NCI-H2029 treated with DMSO at 0.1 percent for 48 hours (cell line): ENCODE measurements at places on chromosomes 16 and 17.

DNA sequence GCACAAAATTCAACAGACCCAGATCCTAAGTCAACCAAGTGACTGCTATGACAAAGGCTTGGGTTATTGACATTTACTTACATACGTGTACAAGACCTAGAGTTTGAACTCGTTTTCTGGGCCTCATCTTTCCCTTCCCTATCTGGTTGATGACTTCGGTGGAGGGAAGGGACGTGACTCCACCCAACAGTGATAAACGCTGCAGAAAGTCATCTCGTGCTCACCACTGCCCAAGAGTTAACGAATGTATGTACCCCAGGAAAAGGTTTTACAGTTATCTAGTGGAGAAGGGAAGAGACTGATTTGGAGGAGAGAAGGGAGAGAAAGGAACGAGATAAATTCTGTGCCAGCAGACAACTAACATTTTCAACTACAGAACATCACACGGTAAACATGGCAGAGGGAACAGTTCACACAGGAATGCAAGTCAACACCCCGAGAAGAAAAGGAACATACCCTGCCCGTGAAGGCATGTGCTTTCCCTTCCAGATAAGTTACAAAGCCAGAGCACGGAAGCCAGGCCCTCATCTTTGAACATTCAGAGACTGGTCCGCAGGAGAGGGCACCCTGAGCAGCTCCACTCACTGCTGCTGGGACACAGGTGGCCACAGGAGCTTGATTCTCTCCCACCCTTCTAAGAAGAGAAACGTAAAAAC lies 13.9 kb upstream of the CYTH1 start:
- DNase-seq, result no peak

DNA sequence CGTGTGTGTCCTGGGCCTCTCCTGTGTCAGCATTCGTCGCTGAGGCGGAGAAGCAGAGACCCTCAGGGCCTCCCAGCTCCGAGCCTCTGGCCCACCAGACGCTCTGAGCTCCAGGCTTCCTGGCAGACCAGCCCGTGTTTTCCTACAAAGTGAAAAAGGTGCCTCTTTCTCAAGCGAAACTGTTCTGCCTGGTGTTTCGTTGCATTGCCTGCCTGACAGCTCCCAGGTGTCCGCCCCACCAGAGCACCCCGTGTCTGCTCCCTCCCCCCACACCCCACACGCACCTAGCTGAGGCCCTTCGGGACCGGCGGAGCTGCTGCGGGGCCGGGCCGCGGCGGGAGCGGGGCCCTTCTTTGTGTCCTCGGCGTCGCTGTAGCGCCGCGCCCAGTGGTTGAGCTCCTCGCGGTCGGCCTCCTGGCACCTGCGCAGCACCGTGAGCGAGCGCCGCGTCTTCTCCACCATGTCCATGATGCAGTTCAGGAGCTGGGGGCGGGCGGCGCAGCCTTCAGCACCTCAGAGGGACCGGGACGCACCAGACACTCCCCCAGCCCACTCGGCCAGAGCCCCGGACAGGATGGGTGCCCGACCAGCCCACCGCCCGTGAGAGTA lies 14.7 kb upstream of the PABPN1L start:
- no peak for DNase-seq

- no peak for DNase-seq
Observed at GRCh38 chr17:76394166-76394565, 9.8 kb downstream of the SPHK1 start.

DNA sequence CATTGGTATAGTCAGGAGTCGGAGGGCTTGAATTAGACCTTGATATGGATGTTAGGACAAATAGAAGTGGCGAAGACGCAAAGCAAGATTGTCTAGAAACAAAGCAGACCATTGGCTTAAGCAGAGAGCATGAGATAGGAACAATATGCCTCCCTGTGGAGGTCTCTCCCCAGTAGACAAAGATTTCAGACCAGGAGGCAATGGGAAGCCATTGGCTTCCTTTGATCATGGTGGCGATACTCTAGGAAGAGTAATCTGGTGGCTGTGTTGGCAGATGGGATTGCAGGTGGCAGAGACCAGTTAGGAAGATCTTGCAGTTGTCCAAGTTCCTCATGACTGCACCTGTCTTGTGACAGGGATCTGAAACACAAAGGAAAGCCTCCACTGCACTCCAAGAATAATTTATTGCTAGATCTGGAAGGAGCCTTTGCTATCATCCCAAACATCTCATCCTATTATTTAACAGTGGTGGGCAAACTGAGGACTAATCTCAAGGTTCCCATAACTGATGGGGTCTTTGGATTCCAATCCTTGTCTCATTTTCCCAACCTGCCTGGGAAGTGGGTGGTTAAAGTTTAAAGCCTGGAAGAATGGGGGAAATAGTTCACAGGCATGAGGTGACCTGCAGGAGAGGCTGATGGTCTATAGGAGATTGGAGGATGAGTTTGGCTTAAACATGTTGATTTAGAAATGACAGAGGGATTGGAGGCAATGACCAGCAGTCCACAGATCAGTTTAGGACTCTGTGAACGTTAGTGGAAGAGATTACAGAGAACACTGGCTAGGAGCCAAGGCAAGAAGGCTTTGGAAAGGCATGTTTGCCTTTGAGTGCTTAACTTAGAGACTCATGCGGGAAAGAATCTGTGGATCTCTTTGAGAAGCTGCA lies 37.0 kb downstream of the HLF start:
- no peak for DNase-seq

GRCh38 chr16:85306071-85306792 lies 194.0 kb upstream of the CIBAR2 start:
- no peak for DNase-seq

GRCh38 chr16:17426451-17426850 lies 44.3 kb downstream of the XYLT1 start:
- DNase-seq, result no peak

DNA sequence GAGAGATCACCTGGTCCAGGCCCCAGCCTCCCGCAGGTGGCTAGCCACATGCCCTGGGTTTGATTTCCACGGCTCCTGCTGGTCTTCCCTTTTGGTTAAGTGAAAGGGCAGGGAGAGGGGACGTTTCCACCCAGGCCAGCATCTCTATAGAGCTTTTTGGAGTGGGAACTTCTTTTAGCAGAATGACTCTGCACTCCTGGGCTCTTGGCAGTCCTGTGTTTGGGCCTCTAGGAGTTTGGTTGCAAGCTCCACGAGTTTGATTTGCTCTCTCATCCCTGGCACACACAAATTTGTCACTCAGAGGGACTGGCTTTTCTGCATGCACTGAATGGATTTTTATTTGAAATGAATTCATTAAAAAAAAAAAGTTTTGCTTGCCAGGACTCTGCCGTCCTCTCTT lies 32.8 kb downstream of the MSI2 start:
- no peak for DNase-seq

GRCh38 chr16:70467608-70468007 lies 13.2 kb downstream of the FCSK start:
- DNase-seq, result no peak

DNA sequence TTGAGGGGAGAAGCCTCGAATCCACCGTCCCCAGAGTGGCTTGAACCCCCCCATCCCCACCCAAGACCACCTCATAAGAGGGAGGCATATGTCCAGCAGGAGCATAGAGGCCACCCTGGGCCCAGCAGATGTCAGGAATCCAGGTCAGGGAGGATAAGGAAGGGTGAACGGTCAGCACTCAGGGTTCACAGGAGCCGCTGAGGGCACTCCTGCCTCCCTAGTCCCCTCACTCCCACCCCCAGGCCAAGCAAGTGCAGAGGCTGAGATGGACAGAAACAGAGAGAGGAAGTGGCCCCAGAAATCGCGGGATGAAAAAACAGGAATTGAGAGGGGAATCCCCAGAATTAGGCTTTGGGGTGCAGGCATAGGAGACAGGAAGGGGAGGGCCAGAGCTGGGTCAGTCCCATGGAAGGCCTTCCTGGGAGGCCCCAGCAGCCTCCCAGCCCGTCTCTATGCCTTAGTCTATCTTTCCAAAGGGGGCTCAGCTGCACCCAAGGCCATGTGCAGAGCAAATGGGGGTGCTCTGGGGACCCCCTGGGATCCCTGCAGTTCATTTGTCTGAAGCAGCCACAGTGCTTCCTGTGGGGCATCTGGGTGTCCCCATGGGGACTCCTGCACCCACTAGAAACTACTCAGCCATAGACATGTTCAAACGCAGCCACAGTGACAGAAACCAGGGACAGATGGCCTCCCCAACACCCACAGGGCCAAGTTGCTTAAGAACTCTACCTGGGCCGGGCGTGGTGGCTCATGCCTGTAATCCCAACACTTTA lies 1.7 kb downstream of the CMTM3 start:
- DNase-seq, result no peak

DNA sequence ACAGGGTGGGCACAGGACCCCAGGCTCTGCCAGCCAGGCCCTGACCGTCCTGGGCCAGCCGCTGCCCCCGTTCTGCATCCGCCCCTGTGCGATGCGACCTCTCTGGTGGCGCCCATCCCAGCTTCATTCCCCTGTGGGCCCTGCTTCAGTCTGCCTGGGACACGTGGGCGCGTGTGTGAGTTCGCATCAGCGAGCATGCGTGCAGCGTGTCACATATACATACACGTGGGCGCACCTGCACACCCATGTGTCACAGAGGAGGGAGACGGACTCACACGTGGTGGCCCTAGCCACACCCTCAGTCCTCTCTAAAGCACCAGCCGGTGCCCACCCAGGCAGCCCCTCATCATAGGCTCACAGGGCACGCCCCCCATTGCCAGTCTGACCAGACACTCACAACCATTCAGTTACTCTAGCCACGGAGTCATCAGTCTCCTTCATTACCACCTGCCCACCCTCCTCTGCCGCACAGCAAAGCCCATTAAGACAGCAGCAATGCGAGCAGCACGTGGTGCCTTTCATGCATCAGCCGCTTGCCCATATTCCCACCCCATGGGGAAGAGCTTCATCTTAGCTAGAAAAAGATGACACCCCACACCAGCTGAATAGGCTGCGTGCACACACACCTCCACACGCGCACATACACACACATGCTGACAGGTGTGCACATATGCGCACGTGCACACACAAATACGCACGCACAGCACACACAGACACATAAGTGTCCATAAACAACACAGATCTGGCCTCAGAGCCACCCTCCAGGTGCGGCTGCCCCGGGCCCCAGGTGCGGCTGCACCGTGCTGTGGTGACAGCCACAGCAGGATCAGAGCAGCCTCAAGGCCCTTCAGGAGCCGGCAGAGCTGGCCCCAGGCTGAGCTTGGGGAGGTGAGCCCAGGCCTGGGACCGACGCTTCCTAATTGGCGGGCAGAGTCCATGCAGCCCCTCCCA lies 9.5 kb upstream of the CDH15 start:
- DNase-seq, result no peak

- DNase-seq, result no peak
Observed at GRCh38 chr17:81539961-81540675, 11.9 kb downstream of the FSCN2 start.

- no peak for DNase-seq
Observed at GRCh38 chr16:67260426-67261063, 11.8 kb downstream of the SLC9A5 start.

DNA sequence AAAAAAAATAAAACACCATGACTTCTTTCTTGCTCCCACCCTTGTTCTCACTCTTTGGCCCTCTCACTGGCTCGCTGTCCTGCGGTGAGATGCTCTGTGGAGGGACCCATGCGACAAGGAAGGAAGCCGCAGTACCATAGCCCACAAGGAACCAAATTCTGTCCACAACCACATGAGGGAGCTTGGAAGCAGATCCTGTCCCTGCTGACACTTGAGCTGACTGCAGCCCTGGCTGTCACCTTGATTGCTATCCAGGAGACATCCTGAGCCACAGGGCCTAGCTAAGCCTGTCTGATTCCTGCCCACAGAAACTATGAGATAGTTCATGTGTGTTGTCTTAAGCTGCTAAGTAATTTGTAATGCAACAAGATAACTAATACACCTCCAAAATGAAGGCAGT lies 4.8 kb upstream of the MT2A start:
- DNase-seq, result no peak

GRCh38 chr17:68054296-68054900 lies 18.9 kb downstream of the KPNA2 start:
- no peak for DNase-seq

DNA sequence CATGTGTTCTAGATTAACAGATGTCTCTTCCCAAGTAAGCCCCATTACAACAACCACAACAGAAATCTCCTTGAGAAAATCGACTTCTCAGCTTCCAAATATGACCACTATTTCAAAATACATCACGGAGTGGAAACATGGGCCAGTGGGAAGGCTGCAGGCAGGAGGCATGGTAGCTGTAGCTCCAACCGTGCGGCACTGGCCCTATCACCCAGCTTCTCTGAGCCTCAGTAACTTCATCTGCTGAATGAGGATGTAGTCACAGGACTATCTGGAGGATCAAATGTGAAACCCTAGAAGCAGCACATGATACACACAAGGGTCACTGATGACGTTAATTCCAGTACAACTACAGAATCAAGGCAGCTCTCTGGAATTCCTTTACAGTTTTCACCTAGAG lies 112.2 kb downstream of the VPS53 start:
- DNase-seq, result no peak

GRCh38 chr17:79463421-79464317 lies 147.2 kb downstream of the RBFOX3 start:
- no peak for DNase-seq

DNA sequence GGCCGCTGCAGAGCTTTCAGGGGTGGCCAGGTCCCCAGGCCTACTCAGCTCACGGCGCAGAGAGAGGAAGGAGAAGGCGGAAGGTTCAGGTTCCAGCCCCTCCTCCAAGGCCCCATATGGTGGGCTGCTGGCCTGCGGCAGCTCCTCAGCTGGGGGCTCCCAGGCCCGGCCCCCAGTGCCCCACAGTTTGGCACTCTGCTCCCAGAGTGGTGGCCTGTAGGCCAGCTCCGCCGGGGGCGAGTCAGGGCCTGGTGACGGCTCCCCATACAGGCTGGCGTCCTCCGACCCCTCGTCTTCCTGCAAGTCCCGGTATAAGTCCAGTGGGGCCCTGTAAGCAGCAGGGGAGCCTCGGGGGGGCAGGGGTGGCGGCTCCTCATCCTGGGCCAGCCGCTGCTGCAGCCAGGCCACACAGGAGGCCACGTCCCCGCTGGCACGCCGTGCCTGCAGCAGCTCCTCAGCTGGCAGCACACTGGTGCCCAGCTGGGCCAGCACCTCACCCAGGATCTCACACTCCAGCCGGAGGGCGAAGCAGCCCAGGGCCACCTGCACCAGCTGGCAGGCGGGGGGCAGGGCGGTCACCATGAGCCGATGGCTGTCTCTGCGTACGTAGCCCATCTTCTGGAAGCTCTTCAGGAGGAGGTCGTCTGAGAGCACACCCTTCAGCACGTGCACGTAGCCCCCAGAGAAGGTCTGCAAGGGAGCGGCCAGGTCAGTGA lies 3.7 kb downstream of the SPATA2L start:
- no peak for DNase-seq

- no peak for DNase-seq
Observed at GRCh38 chr17:34366010-34366409, 3.0 kb upstream of the CCL1 start.

- no peak for DNase-seq
Observed at GRCh38 chr17:50180111-50180510, 14.3 kb downstream of the SGCA start.
